ENCODE measurements at places on chromosomes 12 and 14.
A peak's percentile ranks its signal among the peaks of the same experiment; 100 is the strongest.

GRCh38 chr12:129211862-129212630 is 358.8 kb downstream of the GLT1D1 start:
- no peak for DNase-seq

DNA sequence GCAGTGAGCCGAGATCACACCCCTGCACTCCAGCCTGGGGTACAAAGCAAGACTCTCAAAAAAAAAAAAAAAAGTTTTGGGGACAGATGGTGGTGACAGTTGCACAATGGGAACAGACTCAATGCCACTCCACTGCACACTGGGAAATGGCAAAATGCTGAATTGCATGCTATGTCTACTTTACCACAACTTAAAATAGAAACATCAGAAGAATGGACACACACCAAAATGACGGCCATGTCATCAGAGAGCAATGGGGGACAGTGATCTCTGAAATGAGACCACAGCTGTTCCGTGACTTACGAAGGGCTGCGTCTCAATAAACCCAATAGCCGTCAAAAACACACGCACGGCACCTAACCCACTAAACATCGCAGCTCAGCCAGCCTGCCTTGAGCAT is 13.7 kb downstream of the DDX54 start:
- DNase-seq: no peak

GRCh38 chr12:87274594-87275245 is 754.5 kb downstream of the C12orf50 start:
- DNase-seq: no peak

- no peak for DNase-seq
These were observed 412.5 kb downstream of the RMST start for GRCh38 chr12:97875064-97875463.

DNA sequence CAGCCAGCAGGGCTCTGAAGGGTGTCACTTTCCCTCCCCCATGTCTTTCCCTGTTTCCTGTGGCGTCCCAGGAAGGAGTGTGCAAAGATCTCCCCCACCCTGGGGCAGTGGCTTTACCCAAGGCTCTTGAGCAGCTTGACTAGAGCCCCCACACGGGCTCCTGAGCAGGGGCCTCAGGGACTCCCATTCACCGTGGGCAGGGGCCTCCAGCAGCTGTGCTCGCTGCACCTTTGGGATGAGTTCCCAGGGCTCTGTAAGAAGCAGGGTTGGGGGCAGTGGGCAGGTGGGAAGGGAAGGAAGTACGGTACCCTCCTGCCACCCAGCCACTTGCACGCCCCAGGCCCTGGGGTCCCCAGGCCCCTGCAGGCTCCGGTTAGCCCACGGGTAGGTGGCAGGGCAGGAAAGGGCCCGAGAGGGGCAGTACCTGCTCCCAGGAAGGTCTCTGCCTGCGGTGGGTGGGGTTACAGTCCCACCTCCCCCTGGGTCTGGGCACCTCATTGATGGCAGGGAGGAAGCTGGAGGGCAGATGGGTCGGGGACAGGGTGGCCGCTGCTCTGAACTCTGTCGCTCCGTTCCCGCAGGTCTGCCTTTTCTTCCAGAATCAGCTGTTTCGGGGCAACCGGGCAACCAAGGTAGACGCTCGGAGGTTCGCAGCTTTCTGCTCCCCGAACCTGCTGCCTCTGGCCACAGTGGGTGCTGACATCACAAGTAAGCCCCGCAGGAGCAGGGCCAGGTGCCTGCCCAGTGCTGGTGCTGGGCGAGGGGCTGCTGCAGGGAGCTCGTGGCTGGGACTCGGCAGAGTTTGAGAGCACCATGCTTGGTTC is 13.0 kb downstream of the ASPG start:
- no peak for DNase-seq

GRCh38 chr14:40576880-40577478 is 1029.7 kb upstream of the LRFN5 start:
- no peak for DNase-seq

GRCh38 chr14:49106741-49107667 is 479.2 kb downstream of the RPS29 start:
- no peak for DNase-seq

GRCh38 chr12:48001505-48002413 is 2.5 kb downstream of the COL2A1 start:
- no peak for DNase-seq

DNA sequence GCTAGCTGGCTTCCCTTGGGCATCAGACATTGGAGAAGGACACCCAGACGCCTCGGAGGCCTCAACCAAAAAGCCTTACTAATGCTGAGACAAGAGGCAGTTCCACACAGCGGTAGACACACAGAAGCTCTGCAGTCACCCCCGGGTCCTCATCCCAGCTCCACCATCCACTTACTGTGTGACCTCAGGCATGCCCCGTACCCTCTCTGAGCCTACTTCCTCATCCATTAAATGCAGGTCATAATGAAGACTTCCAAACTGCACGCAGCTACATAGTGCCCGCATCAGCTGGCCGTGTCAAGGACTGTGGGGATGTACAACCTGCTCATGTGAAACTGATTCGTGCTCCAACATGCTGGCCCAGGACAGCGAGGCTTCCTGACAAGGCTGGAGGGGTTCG is 72.3 kb downstream of the KDM2B start:
- DNase-seq: no peak

DNA sequence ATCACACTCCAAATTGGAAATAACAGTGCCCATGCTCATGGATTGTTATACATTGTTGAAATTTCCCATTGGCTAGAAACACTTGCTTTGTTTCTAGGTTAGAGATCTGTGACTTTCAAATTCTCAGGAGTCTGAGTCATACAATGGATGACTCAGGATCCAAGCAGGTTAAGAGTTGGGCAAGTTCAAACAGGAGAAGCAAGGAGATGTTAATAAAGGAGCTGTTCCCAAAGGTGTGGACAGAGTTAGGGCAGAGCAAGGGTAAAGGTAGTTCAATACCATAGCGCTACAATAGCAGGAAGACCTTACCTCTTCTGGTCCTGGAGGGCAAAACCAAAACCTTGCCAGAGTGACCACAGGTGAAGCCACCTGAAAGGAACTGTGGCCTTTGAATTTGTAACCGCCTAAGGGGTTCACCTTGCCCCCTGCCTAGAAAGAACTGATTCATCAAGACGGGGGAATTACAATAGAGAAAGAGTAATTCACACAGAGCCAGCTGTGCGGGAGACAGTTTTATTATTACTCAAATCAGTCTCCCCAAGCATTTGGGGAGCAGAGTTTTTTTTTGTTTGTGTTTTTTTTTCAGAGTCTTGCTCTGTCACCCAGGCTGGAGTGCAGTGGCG is 4.2 kb upstream of the AMN1 start:
- peak; percentile 58 for DNase-seq

- DNase-seq: no peak
These were observed 34.2 kb upstream of the KTN1 start for GRCh38 chr14:55545779-55546178.

DNA sequence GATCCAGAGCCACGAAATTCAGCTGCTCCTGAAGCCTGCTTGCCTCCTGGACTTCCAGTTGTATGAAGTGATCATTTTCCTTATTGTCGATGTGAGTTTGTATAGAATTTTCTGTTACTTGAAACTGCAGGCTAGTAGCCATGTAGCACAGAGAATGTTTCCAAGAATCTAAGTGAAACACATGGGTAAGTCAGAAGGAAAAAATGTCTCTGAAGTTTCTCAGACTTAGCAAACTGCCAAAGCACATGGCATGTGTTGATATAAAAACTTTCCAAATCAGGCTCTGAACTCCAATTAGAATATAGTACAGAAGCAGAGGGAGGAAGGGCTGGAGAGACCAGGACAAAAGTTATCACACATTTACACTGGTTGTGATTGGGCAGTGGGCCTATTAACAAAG is 9.8 kb upstream of the PCNX1 start:
- DNase-seq: no peak

GRCh38 chr12:46300910-46301309 is 32.1 kb upstream of the SLC38A1 start:
- no peak for DNase-seq

DNA sequence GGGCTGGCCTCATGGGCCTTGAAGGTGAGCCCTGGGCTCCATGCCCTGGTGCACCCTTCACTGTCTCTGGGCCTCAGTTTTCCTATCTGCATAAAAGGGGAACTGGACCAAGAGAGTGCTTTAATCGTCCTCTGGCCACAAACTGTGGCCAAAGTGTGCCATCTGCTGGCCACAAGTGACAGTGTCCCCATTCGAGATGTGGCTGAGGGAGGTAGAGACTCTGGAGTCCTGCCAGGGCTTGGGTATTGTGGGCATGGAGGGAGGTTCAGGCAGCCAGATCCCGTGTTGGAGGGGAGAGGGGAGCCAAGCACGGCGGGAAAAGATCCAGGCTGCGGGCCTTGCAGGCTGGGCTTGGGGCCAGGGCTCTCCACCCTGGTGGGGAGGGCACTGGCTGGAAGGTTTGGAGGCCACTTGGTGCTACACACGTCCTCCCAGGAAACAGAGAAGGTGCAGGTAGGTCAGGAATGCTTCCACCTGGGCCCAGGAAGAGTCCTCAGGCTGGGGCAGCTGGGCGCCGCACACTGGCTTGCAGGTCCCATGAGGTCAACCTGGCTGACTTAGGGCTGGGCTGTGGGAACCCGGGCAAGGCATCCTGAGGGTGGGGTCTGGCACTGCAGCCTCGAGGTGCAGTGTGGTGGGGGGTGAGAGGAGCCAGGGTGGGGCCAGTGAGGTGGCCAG is 7.3 kb upstream of the KIF26A start:
- no peak for DNase-seq

DNA sequence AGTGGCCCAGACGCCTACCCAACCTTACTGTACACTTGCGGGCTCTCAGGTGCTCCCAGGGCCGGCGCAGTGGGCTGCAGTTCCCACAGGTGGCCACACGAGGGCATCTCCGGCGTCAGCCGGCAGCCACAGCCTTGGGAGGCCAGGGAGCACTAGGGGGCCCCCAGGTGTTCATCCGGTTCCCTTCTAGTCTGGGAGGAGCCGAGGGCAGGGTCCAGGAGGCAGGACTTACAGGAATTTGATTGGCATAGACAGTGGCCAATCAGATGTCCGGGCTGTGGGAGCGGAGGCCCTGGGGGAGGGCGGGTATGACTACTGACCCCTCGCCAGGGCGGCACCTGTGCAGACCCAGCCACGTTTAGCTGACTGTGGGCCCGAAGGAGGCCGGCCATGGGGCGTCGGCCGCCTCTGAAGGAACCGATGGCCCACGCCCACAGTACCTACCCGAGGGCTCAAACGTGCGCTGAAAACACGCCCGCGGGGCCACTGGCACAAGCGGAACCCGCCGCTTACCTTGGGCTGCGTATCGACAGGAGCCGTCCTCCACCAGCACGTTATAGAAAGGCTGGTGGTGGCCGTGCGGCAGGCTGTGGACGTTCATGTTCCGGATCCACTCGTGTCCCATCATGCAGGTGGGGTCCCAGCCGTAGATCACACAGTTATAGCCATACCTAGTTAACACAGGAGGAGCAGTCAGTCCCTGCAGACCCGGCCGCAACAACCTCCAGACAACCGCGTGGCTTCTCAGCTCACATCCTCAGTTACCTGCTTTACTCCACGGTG is 34.8 kb downstream of the FBXO21 start:
- peak; percentile 66 for DNase-seq

- DNase-seq: no peak
These were observed 390.1 kb upstream of the PDE3A start for GRCh38 chr12:19978193-19978592.

GRCh38 chr12:43079476-43079875 is 472.5 kb downstream of the ADAMTS20 start:
- no peak for DNase-seq

DNA sequence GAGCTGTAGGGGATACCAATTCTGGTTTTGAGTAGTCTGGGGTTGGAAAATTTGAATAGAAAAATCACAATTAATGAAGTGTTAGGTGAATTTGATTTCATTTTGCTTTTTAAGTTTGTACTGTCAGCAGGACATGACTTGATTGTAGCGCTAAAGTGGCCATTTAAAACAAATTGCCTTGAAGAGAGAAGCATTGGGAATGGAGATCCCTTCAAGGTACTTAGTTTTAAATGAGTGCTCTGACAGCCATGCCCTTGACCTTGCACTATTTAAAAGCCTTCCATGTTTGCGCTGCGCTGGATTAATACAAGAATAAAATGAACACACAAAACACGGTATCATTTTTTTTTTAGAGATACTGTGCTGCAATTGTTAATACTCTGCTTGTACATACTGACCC is 345.9 kb downstream of the NAV3 start:
- no peak for DNase-seq
